ENCODE measurements at places on chromosomes 6 and 20.

DNA sequence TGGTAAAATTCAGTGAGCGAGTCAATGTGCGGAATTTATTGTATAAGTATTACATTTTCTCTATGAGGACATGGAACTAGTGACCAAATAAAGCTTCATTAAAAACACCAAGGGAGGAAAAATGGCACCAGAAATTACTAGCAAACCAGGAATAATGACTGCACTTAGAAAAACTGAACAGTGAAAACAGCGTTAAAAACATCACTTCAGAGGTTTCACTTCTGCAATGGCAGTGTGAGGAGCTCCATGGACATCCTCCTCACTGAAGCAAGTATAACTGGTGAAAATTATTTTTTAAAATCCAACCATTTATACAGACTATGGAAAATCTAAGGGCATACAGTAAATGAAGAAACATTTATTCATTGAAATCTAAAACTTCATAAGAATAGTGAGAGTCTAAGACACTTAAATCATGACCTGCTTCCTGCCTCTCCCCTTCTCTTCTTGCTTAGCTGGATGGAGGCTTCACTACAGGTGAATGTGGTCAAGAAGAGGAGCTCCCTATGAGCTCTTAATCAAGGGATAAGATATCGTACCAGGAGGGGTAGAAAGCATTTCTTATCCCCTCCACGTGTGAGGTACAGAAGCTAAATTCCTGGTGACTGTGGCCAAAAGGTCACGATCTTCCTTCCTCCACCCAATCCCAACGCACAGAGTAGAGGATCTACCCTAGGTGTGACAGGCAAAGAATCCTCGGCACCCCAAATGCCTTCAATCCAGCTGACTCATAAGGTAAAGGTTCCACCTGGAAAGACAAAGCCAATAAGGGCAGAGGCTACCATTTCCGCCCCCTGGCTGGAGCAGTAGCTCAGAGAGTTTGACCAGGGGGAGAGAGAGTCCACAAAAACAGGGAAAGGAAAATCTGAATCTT, 12.3 kb upstream of the ASF1A start:
- DNase-seq = no peak

GRCh38 chr20:6501061-6501460, 266.4 kb upstream of the BMP2 start:
- no peak for DNase-seq

DNA sequence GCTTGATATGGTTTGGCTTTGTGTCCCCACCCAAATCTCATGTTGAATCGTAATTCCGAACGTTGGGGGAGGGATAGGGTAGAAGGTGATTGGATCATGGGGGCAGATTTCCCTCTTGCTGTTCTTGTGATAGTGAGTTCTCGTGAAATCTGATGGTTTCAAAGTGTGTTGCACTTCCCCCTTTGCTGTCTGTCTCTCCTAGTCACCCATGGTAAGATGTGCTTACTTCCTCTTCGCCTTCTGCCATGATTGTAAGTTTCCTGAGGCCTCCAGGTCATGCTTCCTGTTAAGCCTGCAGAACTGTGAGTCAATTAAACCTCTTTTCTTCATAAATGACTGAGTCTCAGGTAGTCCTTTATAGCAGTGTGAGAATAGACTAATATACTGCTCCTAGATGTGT, 19.9 kb downstream of the PFDN4 start:
- DNase-seq = no peak

DNA sequence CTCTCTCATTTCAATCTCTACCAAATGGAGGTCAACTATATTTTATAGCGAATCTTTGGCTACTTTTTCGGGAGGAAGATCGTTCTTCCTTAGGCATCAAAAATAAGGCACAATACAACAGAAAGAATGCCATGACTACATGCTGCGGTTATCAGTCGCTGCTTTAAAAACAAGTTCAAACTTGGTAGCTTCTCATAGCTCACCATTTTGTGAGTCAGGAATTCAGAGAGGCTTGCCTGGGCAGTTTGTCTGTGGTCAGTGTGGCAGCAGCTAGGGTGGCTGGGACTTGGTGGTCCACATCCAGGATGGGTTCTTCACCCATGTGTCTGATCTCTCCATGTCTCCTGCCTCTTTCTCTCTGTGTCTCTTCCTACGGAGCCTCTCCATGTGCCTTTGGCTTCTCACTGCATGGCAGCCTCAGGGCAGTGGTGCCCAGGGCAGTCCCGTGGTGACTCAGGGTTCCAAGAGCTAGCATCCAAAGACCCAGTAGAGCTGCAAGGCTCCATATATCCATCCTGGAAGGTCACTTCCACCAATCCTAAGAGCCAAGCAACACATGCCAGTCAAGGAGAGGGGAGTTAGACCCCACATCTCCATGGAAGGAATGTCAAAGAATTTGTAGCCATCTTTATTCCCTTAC, 10.4 kb downstream of the SCML4 start:
- DNase-seq = no peak

DNA sequence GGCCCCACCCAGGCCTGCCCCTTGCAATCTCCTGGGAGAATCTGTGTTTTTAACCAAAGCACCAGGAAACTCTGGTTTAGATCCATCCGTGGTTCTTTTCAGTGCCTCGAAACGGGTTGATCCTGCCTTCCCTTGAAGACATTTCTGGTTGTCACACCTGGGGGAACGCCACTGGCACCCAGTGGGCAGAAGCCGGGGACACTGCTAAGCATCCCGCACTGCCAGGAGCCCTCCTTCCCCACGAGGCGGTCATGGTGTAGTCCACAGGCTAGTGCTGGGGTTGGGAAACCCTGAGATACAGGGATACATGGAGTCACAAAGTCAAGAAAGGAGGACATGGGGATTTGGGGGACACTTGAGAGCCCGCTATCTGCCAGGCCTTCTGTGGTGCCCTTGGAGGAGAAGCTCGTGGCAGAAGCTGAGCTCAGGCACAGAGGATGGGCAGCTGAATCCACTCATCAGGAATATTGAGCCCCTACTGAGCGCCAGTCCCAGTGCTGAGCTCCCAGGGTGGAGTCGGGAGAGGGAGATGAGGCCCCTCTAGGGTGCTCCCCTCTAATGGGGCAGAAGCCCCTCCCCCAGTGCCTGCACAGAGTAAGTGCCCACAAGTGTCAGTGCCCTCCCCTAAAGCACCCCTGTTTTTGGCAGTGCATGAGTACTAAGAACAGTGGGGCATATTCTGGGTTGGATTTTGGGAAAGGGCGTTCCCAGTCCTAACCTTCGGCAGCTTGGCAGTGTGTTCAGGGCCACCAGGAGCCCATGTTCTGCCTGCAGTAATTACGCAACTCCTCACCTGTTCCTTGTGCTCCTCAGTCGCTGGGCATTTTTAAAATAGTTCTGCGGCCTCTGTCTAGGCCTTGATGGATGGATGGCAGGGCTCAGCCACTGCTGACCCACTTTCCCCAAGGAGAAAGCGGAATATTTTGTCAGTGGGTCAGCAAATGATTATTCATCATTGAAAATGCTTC, 25.6 kb upstream of the PHACTR3 start:
- DNase-seq = no peak

GRCh38 chr6:3202999-3203696, 24.3 kb downstream of the TUBB2B start:
- no peak for DNase-seq

DNA sequence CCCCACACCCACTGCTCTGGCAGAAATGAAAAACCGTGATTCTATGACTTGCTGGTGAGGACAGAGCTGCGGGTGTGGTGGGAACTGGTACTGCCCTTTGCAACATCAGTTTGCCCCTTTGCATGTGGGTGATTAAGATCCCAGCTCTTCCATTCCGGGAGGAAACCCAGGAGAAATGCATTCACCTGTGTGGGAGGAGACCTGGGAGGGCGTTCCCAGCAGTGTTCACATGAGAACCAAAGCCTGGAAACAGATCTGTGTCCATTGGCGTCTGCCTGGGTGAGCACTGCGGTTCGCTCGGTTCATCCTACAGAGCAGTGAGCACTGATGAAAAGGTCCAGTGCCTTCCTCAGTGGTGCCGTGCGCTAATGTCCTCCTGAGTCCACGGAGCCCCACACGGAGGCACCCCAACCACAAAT, 89.7 kb downstream of the SMOC2 start:
- DNase-seq = no peak

- no peak for DNase-seq
These were observed 702.9 kb upstream of the POU3F2 start for GRCh38 chr6:98131290-98131990.

GRCh38 chr6:31765910-31766794, 3.7 kb downstream of the SAPCD1 start:
- no peak for DNase-seq

- DNase-seq = no peak
These were observed 56.8 kb downstream of the B3GAT2 start for GRCh38 chr6:70900047-70900446.

DNA sequence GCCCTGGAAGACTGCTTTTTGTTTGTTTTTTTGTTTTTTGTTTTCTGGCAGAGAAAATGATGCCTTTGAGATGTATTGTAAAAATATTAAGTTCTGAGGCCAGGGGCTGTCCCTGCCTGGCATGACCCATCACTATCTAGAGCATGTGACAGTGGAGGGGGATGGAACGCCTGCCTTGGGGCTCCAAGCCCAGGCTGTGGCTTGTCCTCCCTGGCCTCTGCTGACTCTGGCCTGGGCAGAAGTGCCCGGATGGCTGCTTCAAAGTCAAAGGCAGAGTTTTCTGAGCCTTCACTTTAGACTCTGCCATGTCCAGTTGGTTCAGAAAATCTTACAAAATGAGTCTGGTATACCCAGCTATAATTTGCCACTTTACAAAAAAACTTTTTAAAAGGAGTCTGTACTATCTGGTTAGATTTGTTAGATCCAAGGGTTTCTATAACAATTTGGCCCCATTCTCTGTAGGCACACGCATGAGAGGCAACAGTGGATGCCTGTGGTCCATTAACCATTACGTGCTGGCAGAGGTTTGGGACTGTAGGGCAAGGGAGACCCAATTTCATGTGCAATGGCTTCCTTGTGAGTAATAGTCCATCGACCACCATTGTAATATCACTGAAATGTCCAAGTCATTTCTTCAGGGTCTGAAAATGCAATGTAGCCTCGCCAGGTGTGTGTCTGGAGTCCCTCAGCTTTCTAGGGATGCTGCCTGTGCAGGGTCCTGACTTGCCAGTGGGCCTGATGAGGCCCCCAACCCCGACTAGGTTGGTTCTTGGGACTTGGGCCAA, 8.3 kb downstream of the PPP1R3G start:
- no peak for DNase-seq

DNA sequence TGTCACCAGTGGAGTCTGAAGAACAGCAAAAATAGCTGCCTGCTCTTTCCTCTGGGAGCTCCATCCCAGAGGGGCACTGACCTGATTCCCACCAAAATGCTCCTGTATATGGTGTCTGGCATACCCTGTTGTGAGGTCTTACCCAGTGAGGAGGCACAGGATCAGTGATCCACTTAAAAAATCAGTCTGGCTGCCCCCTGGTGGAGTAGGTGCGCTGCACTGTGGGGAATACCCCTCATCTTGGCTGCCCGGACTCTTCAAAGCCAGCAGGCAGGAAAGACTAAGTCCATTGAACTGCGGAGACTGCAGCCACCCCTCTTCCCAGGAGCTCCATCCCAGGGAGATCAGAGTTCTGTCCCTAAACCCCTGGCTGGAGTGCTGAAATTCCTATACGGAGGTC, 230.9 kb upstream of the HTR1E start:
- DNase-seq = no peak

DNA sequence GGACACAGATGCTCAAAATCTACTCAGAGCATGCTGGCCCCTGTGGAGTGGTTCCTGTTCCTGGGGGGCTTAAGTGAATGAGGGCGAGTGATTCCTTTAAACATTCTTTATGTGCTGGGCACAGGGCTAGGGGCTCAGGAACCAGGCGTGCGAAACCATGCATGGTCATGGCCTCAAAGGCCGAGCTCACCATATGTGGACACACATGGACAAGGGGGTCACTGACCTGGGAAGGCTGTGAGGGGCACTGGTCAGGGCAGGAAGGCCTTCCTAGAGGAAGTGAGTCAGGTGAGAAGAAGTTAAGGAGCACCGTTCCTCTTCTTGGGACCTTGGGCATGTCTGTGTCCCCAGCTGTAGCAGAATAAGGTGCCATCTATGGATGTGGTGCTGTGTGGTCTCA, 74.6 kb upstream of the BHLHE23 start:
- DNase-seq = no peak

DNA sequence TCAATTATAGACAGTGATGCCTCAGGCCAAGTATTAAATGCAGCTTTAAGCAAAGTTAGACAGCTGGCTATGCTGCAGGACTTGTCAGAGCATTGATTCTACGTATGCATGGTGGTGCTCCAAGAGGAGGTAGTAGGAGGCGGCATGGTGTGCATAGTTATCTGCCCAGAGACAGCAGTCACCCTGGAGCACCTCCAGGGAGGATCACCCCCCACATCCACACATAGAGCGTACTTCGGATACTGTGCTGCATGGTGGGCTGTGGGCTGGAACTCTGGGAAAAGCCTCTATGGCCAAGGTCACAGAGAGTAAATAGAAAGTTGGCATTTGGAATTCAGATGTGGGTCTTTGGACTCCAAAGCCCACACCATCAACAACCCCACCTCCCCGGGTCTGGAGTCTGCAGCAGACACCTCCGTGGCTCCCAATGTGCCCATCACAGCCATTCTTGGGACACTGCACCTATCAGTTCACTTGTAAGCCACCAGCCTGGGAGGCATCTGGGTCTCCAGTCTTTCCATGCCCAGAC, 64.5 kb upstream of the STX16 start:
- DNase-seq = no peak

DNA sequence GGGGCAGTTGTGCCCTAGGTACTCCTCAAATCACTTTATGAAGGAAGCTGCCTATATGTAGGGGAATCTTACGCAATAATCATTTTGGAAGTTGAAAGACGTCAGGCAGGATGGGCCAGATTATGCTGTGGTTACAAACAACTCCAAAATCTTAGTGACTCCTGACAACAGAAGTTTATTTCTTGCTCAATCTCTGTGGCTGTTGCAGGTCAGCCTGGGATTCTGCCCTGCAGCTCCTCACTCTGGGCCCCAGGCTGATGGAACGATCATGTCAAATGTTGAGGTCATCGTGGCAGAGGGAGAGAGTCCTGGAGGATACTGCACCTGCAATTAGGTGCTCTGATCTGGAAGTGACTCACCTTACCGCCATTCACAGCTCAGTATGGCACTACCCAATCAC, 88.4 kb downstream of the ZDHHC14 start:
- no peak for DNase-seq

DNA sequence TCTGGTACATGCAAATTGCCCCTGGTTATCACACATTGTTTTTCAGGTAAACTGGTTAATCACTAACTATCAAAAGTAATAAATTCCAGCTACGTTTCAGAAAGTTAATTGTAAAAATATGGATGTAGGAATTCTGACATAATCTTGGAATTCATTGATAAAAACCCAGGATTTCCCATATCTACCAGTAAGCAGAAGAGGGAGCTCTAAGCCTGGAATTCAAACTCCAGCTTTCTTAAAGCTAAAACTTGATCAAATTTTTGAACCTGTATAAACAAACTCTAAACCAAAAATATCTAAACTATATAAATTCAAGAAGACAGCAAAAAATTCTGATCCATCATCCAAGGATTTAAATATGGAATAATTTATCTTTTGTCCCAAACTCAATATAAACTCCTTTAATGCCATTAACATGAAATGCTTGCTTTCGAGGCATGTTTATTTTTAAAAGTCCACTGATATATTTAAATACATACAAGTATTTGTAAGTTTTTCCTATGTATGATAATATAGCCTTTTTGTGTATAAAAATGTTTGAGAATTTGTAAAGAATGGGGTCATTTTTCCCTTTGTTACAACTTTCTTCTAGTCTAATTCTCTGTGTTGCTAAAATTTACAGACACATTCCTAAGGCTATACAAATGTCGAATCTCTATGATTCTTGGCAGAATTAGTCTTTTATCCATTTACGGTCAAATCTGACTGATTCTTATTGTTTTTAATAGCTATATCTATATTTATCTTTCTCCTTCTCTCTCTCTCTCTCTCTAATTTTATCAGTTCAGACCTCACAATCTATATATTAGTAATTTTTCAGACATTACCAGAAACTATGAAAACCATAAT, 91.4 kb upstream of the RNF217 start:
- no peak for DNase-seq
